ENCODE measurements at places on chromosomes 11 and 22.

DNA sequence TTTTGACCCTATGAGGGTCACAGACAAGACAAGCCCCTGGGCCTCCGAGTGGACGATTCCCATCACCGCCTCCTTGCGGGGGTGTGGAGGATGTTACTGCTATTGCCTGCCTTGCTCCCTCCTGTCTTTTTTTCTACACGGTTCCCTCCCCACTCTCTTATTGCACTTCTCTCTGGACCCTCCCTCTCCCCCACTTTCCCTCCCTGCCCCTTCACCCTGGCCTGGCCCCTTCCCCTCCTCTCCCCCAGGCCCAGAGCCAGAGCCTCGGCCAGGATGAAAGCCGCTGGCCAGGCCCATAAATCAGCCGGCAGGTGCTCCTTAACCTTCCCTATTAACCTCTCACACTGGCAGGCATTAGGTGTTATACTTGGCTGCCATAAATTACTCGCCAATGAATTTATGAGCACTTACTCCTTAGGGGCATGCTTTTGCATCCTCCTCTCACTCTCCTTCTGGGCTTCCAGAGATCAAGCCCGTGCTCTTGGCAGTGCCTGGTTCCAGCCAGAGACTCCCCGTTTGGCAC, 18.3 kb upstream of the ALX4 start:
- DNase-seq, result no peak

DNA sequence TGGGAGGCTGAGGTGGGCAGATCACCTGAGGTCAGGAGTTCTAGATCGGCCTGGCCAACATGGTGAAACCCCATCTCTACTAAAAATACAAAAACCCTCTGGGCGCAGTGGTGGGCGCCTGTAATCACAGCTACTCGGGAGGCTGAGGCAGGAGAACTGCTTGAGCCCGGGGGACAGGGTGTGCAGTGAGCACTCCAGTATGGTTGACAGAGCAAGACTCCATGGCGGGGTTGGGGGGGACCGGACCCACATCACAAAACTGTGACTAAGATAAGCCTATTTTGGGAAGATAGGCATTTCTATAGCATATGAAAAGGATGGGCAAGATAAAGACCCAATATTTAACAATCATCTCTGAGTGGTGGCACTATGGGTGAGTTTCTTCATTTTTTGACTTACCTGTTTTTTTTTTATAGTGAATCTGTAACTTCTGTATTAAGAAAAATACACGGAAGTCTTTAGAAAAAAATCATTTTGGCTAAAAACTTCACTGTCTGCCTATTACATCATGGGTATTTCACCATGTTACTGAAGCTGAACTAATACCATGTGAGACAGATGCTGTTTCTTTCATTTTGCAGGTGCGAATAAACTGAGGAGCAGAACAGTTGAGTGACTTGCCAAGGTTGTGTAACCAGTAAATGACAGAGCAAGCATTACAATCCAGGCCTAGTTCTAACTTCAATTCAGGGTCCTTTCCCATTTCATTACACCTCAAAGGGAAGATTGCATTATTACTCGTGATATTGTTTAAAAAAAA, 2.5 kb downstream of the CELF1 start:
- no peak for DNase-seq

- no peak for DNase-seq
These were observed 77.0 kb downstream of the PAK1 start for GRCh38 chr11:77396911-77397310.

DNA sequence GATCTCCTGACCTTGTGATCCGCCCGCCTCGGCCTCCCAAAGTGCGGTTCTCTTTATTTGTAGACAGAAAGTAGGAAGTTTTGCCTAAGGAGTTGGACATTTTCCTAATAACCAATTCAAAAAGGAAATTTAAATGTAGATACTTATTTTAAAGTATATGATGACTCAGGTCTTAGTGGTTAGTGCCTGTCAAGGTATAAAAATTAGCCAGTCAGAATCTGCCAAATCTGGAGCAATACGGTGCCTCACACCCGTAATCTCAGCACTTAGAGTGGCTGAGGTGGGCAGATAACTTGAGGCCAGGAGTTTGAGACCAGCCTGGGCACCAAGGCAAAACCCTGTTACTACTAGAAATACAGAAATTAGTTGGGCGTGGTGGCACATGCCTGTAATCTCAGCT, 86.7 kb upstream of the RASSF10 start:
- DNase-seq, result no peak

- no peak for DNase-seq
These were observed 30.8 kb downstream of the GLYATL2 start for GRCh38 chr11:58813693-58814092.

- no peak for DNase-seq
These were observed 170.1 kb upstream of the CADM1 start for GRCh38 chr11:115674176-115674936.

Measured in NCI-H345 (cell line).